ENCODE measurements at places on chromosomes 13 and 19.

GRCh38 chr19:41443813-41444455, 978 bp downstream of the ERICH4 start:
- no peak for DNase-seq

GRCh38 chr19:38155453-38155852, 68.6 kb downstream of the DPF1 start:
- DNase-seq = no peak

DNA sequence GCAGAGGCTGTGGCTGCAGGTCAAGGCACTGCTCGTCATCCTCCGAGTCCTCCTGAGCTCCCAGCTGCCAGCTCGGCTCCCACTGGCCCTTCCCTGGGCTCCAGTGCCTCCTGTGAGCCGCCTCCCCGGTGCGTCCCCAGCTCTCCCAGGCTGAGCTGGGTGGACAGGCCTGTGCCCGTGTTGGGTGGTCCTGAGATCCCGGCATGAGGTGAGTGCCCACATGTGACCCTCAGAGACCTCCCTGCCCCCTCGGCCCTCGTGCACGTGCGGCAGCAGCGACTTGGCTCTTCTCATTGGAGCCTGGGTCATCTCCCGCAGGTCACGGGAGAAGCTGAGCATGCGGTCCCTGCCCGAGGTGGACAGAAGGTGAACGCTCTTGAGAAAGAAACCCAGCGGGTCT, 15.4 kb downstream of the ADAT3 start:
- no peak for DNase-seq

DNA sequence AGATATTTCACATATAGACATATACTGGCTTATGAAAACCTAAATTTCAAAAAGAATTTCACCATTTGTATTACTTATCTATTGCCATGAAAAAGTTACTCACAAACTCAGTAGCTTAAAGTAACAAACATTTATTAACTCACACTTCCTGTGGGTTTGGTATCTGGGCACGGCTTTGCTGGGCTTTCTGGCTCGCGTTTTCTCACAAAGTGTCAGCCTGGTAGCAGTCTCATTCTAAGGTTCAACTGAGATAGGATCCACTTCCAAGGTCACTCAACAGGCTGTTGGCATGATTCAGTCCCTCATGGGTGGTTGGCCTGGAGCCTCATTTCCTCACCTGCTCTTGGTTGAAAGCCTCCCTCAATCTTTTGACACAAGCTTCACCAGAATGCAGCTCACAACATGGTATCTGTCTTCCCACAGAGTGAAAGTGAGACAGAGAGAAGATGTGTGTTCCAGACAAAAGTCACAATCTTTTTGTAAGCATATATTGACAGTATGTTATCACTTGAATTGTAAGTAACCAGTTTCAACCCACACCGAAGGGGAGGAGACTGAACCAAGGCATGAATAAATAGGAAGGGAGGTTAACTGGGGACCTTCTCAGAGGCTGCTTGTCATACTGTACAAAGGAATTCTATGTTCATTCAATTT, 1065.8 kb upstream of the SPRY2 start:
- no peak for DNase-seq

GRCh38 chr13:48561466-48562235, 28.8 kb upstream of the RCBTB2 start:
- peak; percentile 73 for DNase-seq

DNA sequence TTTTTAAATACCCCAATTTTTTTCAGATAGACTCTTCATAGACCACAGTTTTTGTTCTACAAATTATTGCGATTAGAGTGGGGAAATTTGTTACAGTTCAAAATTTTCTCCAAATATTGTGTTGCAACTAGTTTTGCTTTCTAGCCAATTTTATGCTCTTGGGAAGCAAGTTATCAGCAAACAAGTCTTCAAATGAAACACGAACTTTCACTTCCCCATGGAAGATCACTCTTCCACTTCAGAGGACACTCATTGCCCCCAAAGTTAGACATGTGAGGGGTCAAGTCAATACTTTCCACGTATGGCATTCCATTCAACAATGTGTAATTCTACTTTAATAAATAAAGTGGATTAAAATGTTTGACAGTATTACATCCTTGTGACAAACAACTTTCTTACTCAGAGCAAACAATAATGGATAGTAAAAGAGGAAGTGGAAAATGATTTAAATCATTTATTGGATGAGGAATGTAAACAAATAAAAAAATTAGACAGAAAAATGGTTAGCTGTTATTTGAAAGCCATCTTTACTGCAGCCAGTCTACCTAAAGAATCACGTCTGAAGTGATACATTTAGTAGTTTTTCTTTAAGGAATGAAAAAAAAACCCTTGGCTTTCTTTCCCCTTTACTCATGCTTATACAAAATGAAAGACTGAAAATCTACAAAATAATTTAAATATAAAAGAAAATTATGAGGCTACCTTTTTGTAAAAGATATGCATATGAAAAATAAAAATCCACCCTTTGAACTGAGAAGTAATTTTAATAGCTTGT, 41.2 kb upstream of the TNFSF11 start:
- DNase-seq = no peak

- no peak for DNase-seq
Observed at GRCh38 chr13:97339019-97339987, 94.7 kb upstream of the RAP2A start.

DNA sequence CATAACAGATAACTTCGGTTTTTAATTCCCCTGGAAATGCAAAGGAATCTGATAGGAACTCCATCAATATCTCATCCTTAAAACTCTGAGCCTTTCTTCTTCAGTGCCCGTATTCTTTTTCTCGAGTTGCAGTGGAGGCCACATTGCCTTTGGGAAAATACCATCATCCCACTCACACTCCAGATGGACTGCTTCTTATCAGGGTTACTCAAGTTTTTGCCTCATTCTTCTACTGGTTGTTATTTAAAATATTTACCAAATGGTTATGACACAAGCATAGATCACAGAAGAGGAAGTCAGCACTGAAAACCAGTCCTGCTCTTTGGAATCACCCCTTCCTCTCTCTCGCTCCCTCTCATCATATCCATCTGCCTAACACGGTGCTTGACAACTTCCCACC, 1020.5 kb upstream of the SLC10A2 start:
- DNase-seq = no peak

- DNase-seq = no peak
Observed at GRCh38 chr19:4399812-4400134, 574 bp downstream of the SH3GL1 start.

DNA sequence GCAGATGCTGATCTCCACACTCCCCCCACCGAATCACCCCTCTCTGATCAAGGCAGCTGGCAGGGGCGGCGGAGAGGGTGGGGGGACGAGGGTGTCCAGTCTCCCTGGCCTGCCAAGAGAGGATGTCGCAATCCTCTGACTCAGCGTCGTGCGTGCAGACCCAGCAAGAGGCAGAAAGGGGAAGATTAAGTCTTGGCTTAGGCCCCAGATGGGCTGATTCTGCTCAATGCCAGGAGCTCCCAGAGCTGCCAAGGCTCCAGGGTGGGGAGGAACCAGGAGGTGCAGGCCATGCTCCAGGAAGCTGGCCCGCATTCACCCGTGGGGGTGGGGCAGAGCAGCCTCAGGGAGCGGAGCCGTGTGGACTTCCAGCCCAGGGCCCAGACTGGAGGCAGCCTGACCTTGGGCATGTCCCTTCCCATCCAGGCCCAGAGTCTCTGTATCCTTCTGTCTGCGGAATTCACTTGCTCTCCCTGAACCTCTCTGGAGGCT, 6.6 kb upstream of the BCL3 start:
- peak; percentile 46 for DNase-seq

DNA sequence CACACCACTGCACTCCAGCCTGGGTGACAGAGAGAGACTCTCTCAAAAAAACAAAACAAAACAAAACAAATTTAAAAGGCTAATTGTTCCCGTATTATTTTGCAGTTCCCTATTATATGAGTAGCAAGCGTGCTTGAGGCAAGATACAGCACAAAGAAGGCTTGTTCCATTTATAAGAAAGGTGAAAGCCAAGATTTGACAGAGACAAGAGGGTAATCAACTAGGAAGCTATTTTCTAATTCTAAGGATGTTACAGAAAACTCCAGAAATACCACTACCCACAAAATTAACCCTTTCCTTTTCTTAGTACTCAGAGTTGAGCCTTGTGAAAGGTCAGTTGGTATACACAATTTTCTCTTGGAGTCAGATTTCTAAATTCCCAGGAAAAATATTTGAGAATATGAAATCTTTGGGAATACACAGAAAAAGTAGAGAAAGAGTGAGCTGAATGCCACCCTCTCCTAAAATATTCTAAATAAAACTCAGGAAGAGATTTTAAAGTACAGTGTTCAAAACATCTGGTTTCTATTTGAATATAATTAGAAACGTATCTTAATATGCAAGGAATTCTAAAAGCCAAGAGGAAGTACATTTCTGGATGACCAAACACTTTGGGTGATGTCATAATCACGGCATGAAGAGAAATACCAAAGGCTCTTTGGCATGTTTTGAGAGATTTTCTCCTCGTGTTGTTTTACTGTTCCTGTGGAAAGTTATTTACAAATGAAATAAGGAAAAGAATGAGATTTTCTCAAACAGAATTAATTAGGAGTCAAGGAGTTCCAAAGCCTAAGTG, 63.0 kb upstream of the FLT1 start:
- DNase-seq = no peak

- DNase-seq = no peak
Observed at GRCh38 chr19:906480-906879, 6.5 kb downstream of the R3HDM4 start.
